Suppressor macrophage (primary cell): ENCODE measurements at places on chromosomes 6 and 20.

- no peak for DNase-seq
Observed at GRCh38 chr6:102417368-102417998, 1024.0 kb downstream of the GRIK2 start.

DNA sequence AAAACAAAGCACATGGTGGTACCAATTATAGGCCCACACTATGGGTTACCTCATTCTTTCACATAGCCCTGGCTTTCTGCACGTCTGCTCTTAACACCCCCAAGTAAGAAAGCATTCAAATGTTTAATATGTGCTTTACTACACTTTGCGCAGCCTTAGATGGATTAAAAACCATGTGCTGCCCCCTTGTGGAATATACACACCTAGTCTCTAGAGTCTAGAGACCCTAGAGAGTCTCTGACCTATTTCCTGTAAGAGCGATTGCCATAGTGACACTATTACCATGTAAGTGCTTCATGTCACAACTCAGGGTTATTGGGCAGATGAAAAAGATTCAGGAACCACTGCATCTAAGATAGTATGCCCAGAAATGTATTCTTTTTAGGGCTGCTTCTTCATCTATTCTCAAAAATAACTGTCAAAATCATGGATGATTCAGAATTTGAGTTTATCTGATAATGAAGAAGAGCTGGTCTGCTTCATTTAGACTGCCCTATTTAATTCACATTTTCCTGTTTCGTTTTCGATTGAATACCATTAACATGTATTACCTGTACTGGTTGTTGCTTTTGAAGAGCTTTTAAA, 186.3 kb downstream of the ADGB start:
- peak; percentile 55 for DNase-seq

- no peak for DNase-seq
Observed at GRCh38 chr6:4349931-4350330, 214.6 kb upstream of the ECI2 start.

- no peak for DNase-seq
Observed at GRCh38 chr6:163173741-163174140, 240.8 kb upstream of the QKI start.

GRCh38 chr6:68635412-68635705, 277 bp downstream of the ADGRB3 start:
- DNase-seq, result no peak

- DNase-seq, result no peak
Observed at GRCh38 chr6:166267526-166267925, 40.7 kb downstream of the PRR18 start.

- no peak for DNase-seq
Observed at GRCh38 chr20:18279242-18279641, 9.1 kb upstream of the ZNF133 start.

DNA sequence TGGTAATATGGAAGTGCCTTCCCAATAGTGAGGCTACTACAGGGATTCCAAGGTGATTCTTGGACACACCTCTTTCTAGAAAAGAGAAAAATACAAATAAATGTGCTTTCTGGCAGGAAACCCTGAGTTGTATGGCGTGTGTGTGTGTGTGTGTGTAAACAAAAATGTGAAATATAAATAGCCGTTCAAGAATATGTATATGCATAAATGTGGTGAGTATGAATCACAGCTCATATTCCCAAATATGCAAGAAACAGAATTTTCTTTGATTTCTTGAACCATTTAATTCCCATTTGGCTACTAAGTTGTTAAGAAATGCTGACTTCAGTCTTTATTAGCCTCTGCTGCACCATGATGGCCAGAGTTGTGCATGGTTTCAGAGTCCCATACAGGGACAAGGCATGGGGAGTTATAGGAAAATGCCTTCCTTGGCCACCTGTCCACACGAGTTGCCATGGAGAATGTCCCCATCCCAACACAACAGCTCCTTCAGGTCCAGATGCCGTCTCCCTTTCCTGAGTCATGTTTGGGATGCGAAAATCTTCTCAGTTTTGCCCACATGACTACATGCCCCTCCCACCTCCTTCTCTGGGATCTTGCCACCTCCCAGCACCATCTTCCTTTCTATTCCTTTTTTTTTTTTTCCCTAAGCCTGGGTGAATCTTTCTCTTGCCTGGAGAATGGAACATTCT, 312.4 kb upstream of the ECI2 start:
- DNase-seq, result no peak

- DNase-seq, result no peak
Observed at GRCh38 chr6:21180155-21180554, 413.4 kb upstream of the SOX4 start.

- no peak for DNase-seq
Observed at GRCh38 chr20:3572151-3572550, 91.0 kb downstream of the GFRA4 start.

GRCh38 chr6:11822346-11822745, 43.7 kb upstream of the ADTRP start:
- DNase-seq, result no peak

- DNase-seq, result no peak
Observed at GRCh38 chr20:3916364-3916763, 27.2 kb downstream of the PANK2 start.

DNA sequence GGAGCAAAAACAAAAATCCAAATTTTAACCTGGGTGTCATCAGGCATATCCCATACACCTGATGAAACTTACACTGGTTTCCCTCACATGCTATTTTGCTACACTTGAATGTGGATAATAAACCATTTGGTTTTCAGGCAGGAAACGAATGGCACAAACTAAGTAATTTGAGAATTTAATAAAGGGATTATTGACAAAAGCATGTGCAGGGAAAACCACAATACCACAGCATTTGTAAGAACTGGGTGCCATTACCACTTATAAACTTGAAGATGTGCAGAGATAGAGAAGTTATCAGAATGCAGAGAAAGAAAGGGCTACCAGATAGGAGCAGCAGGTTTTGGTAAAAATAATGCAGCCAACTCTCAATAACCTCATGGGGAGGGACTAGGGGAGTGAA, 151.2 kb downstream of the RFX6 start:
- DNase-seq, result no peak

- DNase-seq, result peak; percentile 44
Observed at GRCh38 chr6:7087066-7087465, 20.7 kb upstream of the RREB1 start.

- no peak for DNase-seq
Observed at GRCh38 chr6:122116119-122116834, 283.2 kb upstream of the HSF2 start.

GRCh38 chr20:40397467-40397866, 291.6 kb downstream of the MAFB start:
- DNase-seq, result no peak

GRCh38 chr6:3001773-3002293, 2.1 kb downstream of the NQO2 start:
- peak; percentile 75 for DNase-seq

GRCh38 chr6:128666405-128666804, 146.0 kb upstream of the PTPRK start:
- DNase-seq, result no peak

- DNase-seq, result no peak
Observed at GRCh38 chr6:170152989-170153388, 137.9 kb downstream of the DLL1 start.

- DNase-seq, result no peak
Observed at GRCh38 chr20:59945731-59946130, 5.5 kb downstream of the FAM217B start.

DNA sequence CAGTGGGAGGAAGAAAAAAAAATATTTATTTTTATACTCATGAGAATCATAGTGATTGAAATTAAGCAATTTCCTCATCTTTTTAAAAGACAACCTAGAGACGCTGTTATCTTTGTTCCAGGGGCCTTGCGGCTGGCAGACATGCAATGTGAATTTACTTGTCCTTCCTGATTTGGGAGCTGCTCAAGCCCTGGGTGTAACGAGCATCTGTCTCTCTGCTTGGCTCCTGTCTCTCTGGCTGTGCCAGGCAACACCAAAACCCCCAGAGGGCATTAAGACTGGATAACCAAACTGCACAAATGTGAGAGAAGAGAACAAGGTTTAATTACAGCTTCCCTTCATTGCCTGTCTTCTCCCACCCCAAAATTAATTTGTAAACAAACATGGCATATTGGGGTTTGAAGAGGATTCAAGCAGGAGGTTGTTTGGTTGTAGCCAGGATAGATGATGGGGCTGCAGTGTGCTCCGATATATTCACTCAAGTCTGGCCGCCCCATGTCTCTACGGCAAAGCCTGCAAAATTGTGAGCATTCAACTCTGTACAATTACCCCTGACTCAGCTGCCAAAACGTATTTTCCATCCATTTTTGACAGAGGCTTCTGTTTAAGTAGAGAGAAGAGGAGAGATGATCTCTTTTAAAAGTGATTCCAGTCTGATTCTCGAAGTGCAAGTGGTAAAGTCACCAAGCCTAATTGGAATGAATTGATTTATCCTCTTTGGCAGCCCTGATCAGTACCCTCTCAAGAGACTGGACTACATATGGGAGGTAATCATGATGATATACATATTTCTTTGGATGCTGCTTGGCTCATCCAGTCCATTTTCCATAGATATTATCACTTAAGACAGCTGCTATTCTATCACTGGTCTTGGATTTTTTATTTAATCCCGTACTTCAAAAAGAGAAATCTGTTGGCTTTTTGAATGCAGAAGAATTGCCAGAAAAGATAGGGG, 170.2 kb downstream of the SLC24A3 start:
- no peak for DNase-seq

DNA sequence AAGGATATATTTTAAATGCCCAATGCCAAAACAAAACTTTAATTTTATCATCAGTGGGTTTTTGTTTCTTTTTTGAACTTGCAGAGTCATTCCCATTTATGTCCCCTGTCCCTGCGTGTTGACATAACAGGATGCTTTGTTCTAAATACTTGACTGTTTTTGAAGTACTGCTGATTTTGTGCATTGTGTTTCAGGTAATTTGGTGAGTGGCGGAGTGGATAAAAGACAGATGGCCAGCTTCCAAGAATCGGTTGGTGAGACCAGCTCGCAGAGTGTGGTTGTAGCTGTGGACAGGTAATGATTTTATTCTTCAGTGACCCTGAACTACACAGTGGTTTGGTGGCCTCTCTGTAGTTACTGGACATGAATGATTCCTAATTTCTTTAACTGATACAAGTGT, 50.5 kb upstream of the CSE1L start:
- no peak for DNase-seq

DNA sequence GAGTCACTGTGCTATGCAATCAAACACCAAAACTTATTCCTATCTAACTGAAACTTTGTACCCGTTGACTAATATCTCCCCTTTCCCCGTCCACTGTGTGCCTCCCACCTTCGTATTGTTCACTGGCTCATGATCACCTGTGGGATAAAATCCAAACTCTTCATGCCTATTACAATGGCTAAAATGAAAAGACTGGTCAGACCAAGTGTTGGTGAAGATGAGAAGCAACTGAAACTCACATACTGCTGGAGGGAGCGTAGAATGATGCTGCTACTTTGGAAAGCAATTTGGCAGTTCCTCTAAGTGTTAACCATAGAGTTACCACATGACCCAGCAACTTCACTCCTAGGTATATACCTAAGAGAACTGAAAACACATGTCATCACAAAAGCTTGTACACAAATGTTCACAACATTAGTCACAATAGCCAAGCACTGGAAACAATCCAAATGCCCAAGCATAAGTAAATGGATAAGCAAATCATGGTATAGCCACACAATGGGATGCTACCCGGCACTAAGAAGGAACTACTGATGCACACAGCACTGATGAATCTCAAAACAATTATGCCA, 13.1 kb downstream of the RPS10 start:
- DNase-seq, result no peak

GRCh38 chr6:5025911-5026819, 22.3 kb upstream of the RPP40 start:
- DNase-seq, result peak; percentile 72

- DNase-seq, result no peak
Observed at GRCh38 chr20:53302695-53303412, 290.8 kb downstream of the ZNF217 start.

- DNase-seq, result no peak
Observed at GRCh38 chr6:13278991-13279390, 49.3 kb downstream of the TBC1D7 start.

DNA sequence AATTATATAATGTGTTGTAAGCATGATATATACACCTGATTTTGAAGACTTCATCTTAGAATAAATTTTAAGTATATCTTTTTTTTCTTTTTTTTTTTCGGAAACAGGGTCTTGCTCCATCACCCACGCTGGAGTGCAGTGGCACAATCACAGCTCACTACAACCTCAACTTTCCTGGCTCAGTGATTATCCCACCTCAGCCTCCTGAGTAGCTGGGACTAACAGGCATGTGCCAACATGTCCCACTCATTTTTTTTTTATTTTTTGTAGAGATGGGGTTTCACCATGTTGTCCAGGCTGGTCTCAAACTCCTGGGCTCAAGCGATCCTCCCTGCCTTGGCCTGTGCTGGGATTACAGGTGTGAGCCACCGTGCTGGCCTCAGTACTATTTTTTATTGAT, 17.1 kb downstream of the VPS52 start:
- no peak for DNase-seq

GRCh38 chr6:19024737-19025136, 637.6 kb downstream of the RNF144B start:
- no peak for DNase-seq

- no peak for DNase-seq
Observed at GRCh38 chr6:15044146-15044882, 201.6 kb upstream of the JARID2 start.

DNA sequence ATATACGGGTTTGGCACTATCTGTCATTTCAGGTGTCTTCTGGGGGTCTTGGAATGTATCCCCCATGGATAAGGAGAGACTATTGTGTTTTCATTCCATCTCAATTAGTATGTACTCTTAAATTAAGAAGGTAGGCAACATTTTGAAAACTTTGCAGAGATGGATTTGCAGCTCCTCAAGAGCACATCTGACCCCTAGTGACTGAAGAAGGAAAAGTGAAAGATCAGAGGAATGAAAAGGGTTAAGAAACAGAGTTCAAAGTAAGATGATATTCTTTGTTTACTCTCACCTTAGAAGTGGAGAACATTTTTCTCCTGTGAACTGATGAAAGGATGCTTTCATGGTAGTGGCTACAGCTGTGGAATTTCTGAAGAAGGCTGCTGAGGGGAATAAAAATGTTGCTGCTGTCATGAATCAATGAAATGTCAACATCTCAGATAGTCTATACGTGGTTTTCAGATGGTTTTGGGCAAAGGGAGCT, 41.5 kb downstream of the SH3BGRL2 start:
- no peak for DNase-seq

DNA sequence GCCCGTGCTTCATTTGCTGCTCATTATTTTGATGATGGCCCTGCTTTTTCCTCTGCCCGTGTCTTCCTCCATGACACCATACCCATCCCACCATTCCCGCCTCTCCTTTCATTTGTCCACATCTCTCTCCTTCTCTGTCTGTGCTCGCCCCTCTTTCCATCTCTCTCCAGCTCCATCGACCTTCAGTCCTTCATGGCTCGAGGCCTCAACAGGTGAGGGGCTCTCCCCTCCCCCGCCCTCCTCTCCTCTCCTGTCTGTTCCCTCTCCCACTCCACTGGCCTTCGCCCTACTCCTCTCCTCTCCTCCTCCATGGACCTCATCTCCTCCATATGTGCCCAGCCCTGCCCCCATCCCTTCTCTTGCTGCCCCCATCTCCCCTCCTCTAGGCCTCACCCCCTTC, 12.1 kb upstream of the ZBTB9 start:
- DNase-seq, result no peak
